LNCaP clone FGC (cell line): ENCODE measurements at places on chromosomes 13 and 19.

- DNase-seq: no peak
These were observed at the start of gene PCDH8 for GRCh38 chr13:52848455-52849195. Gene PCDH8 (minus strand): TSS chr13:52848640. CDS start chr13:52848436, 204 bp downstream.

GRCh38 chr19:40974633-40975037, 16.4 kb upstream of the CYP2B6 start:
- DNase-seq: peak; percentile 7

DNA sequence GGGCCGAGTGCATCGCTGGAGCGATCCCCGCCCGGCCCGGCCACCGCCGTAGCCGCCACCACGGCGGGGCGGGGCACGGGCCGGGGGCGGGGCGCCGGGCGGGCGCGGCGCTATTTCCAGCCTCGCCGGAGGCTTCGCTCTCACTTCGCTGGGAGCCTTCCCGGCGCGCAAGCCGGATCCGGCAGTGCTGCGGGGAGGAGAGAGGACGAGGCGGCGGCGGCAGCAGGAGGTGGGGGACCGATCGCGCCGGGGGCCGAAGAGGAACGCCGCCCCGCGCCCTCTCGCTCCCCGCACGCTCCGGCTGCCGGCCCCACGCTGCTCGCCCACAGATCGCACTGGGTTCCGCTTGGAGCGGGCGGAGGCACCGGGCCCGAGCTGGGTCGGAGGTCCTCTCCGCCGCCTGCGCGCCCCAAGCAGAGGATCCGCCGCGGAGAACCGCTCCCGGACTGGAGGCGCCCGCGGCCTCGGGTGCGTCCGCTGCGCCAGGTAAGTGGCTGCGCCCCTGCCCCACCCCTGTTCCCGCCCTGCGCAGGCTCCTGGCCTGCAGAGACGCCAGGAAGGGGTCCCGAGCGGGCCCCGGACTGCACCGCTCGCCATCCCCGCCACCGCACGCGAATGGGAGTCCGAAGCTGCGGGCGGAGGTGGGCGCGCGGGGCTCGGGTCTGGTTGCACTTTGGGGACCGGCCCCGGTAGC, at the start of gene CHST8:
Gene CHST8, plus strand, starts transcription at position 143 of the 694 bp plus-strand sequence. CDS start 67,309 bp downstream, outside the sequence.
- no peak for DNase-seq

DNA sequence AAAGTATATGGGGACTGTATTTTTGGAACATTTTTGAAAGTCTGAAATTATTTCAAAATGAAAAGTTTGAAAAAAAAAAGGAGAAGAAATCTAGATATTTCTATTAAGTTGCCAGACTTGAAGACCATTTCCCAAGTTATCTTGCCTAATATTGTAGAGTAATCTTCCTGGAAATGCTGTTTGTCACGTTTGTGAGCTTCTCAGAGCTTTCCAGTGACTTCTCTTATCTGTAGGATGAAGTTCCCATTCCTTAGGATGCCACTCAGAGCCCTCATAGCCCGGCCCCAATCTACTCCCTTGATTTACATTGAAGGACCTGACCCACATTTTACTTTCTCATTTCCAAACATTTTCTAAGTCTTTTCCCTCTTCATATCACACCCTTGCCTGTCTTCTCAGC, 23.6 kb downstream of the CEACAM8 start:
- no peak for DNase-seq

- no peak for DNase-seq
These were observed 322.3 kb upstream of the TSHZ3 start for GRCh38 chr19:31671411-31672035.

GRCh38 chr13:29530901-29531300, 64.6 kb downstream of the SLC7A1 start:
- DNase-seq: no peak

- no peak for DNase-seq
These were observed 26.4 kb upstream of the SLC7A1 start for GRCh38 chr13:29621841-29622240.

GRCh38 chr19:32166238-32166637, 179.2 kb upstream of the ZNF507 start:
- no peak for DNase-seq
